ENCODE measurements at places on chromosomes 4 and X.

DNA sequence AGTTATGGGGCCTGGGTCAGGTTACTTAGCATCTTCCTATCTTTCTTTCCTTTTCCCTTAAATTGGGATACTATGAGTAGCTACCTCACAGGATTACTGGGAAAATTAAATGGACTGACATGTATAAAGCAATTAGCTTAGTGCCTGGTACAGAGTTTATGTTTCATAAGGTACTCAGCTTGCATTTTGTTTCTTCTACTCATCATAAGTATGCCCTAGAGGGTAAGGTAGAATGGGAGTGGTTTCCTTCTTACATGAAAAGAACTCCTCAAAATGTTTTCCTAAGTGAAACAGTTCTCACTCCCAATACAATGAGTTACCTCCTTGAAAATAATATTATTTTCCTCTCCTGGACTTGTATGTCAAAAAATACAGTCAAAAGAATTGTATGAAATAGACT is 75.7 kb downstream of the NPFFR2 start:
- no peak for DNase-seq

DNA sequence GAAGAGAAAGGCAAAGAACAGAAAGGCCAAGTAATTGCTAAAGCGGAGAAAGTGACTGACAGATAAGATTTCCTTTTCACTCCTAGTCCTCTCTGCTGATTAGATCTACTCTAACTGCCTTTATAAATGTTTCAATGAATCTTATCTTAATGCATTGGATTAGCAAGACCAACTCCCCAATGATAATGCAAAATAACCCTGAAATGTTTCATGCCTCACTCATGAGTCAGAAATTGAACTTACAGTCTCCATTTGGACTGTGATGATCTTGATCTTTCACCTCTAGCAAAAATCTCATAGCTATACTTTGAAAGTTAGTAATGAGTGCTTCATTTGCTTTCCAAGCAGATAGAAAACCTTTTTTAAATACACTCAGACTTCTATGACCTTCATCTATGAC is 26.5 kb downstream of the SLC10A7 start:
- DNase-seq, result no peak

DNA sequence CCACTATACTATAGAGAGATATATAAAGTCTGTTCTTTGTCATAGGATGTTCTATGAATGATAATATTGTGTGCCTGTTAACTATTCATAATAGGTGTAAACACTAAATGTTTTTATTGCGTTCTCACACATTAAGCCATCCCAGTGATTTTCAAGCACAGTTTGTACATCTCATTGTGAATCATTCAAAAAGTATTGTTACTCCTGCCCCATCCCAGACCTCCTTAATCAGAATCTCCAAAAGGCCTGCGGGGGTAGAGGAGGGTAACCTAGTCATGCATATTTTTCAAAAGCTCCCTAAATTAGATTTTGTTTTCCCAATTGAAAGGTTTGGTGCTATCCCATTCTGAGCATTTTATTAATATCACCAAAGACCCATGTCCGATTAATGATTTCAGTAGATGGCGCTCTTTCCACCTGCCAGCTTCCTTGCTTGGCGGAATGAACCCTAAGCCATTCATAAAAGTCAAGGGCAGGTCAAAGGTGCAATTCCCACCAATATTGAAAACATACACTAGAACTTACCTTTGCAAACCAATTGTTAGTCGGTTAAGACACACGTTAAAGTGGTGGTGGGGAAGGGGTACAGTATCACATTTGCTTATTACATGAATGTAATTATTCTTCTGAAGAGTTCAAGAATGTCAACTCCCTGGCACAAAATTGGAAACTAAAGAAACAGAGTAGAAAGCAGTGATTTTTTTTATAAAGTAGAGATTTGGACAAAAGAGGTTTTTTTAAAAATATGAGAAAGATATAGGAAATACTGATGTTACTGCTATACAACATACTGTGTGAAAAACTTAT is 5.8 kb upstream of the TET2 start:
- no peak for DNase-seq

DNA sequence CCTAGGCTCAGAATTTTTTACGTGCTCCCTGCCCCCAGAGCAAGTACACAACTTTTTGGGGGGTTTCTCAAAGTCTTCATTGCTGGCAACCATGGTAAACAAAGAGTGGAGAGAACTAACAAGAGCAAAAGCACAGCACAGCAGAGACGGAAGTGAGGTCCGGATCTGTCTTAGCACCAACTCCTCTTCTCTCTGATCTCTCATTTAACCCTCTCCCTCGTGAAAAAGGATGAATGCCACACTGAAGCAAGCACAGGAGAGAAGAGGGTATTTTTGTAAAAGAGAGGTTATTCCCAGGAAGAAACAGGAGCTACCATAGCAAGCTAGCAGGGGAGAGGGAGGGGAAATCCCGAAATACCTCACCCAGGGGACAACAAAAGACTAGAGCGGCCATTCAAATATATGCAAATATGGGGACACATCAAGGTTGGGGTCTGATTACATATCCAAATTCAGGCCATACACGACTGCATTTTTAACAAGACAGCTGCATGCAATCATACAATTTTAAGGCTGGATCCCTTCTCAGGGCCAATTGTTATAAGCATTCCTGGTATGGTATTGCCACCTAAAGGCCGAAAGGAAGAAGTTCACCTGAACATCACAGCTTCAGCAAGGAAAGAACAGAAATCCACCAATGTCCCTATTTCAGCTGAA is 46.6 kb downstream of the CD40LG start:
- no peak for DNase-seq
